ENCODE measurements at places on chromosomes 12 and 14.
A peak's percentile ranks its signal among the peaks of the same experiment; 100 is the strongest.

GRCh38 chr12:20716985-20717384 lies 21.9 kb downstream of the SLCO1C1 start:
- DNase-seq = no peak

DNA sequence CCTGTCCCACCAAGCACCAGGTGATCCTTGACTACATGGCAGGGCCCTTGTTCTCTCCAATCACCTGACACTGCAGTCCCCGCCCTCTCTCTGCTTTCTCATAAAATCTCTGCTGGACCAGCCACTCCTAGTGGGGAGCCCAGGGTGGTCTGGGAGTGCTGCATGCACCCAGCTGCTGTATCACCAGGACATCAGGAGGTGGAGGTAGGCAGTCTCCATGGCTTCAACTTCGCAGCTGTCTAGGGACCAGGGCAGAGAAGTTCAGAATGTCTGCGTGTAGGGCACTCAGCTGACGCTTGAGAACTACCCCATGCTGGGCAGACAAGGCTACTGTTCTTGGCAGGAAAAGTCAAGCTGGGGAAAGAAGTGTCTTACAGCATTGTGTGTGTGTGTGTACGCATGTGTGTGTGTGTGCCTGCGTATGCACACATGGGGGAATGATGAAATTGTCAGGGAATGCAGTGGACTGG lies 2.6 kb downstream of the WSCD2 start:
- no peak for DNase-seq

DNA sequence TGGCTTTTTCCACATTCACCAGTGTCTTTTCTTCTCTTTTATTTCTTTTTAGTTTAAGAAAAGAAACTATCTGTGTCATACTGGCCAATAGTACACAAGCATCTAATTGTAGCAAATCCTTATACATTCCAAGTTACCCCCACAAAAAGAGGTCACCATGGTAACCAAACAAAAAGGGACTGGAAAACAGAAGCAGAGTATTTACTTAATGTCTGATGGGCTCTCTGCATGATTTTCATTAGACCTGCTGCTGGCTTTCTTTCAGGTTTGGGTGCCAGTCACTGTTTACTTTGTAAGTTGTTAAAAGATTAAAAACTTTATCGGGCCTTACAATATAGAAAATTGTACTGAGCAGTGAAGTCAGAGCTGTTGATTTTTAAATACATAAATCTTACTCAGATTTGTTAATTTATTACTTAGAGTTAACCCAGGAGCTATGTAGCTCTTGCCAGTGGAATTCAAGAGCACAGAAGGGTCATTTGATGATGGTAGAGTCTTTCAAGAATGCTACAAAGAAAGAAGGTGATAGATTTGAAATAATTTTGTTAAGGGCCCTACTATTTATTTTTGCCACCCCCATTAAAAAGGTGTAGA lies 123.9 kb downstream of the BRMS1L start:
- DNase-seq = peak; percentile 29

DNA sequence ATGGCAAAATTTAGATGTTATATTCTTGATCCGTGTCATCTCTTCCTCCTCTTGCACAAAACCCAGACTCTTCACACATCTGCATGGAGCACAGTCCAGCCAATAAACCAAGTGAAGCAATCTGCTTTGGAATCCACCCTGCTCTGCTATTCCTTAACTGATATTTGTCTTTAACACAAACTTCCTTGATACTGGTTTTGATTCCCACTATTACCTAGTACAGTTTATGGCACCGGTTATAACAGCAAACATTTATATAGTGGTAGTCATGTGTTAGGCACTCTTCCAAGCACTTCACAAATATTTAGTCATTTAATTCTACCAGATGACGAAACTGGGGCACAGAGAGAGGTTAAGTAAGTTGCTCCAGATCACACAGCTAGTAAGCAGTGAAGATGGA lies 12.5 kb downstream of the STYK1 start:
- no peak for DNase-seq

GRCh38 chr12:75774261-75775052 lies 257.1 kb downstream of the PHLDA1 start:
- no peak for DNase-seq

DNA sequence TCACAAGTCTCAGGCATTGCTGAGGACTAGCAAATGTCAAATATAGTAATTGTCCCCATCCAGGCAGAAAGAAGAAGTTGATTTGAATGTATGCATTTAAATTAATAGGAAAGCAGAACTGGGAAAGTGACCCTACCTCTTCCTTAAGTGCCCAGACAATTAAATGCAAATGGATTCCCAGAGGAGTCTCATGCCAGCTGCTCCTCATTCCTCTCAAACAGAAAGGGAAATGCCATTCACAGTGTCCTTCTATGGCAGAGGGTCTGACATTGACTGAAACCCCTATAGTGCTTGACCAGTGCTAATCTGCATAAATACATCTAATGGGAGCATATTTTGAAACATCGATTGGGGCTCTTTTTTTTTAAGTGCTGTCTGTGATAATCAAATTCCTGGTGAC lies 292.4 kb upstream of the SEL1L start:
- no peak for DNase-seq
